ENCODE measurements at places on chromosomes 2 and 18.

- DNase-seq: no peak
Observed at GRCh38 chr2:47645246-47645645, 137.7 kb upstream of the MSH6 start.

DNA sequence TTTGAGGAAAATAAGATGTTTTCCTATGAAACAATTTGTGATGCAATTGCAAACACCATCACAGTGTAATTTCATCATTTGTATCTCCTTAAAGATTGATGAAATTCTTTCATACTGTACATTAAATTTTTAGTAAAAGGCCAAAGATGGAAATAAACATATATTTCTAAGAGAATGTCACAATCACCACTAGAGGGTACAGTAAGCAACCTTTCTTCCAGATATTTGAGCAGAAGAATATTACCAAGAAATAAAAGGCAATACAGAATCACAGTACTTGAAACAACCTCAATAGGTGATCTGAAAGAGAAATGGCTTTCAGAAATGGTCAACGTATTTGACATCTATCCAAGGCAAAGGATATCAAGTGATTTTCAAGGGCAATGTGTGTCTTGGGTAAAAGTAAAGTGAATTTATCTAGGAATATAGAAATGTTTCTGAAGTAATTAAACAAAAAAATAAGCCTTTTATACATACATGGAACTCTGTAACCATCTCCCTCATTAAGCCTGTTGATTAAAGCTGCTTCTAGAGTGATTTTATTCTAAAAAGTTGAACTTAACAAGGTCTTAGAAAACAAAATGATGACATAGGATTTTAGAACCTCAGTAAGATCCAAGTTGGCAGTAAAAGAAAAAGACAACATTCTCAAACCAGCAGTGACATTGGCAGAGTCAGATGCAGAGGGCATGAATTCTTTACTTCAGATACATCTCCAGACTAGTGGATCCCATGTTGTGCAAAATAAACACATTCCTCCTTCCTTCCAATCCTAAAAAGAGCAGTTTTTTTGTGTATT is 90.3 kb upstream of the SESTD1 start:
- peak; percentile 51 for DNase-seq

DNA sequence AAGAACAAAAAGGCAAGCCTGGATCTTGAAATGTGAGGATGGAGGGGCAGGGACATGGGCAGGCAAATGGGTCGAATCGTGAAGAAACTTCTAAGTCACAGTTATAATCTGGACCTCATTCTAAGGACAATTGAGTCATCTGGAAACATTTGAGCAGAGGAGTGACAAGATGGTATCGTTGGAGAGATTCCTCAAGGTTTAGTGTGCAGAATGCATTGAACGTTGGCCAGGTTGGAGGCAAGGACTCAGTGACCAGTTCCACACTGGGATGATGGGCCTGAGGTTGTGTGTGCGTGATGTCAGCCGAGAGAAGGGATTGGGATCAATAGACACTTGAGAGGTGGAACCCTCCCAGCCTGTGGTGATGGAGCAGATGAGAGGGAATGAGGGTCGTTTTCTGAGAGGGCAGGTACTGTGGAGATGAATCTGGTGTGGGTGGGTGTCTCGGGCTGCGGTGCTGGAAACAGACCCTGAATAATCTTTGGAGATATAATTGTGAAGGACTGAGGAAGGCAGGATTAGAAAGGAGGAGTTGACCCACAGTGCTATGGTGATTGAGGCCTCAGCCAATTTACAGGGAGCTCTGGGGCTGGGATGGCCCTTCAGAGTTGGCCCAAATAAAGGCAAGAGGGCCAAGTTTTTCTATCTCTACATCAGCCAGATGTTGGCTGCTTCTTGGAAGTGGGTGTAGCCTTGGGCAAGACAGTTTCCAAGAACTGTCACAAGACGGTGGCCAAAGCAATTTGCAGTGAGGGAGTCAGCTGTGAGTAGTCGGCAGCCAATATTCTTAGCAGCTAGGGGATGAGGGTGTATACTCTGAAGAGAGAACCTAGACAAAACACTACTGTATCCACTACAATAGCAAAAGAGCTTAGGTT is 5.8 kb upstream of the ZNF532 start:
- DNase-seq: no peak

DNA sequence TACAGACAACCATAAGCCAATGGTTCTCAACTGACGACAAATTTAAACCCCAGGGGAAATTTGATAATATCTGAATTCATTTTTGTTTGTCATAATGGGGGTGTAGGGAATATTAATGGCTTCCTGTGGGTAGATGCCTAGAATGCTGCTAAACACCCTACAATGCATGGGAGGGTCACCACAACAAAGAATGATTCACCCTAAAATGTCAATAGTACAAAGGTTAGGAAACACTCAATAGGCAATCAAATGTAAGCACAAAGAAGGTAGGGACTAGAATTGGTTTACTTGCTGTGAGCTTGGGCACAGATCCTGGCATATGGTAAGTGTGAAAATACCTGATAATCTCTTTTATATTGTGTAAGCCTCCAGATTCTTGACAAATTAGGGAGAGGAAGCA is 20.1 kb upstream of the FANCL start:
- no peak for DNase-seq

- no peak for DNase-seq
Observed at GRCh38 chr2:101830555-101830954, 133.0 kb downstream of the MAP4K4 start.

DNA sequence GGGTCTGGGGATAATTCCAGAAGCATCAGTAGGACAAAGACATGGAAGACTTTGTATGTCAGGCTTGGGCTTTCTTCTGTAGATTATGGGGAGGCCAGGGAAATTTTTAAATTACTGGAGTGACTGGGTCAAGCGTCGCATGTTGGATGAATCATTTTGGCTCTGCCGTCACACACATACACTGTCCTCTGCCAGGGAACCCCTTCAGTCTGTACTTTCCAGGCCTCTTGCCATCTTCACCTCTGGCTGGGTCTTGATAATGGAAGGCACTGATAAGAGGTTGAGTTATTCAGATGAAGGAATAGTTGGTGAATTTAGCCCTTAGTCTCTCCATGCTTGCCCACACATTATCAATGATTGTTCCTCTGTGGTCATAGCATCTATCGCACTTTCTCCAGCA is 895.1 kb upstream of the CELF4 start:
- DNase-seq: no peak

GRCh38 chr2:106147665-106148064 is 46.4 kb downstream of the UXS1 start:
- DNase-seq: no peak

GRCh38 chr2:216379977-216380376 is 7.7 kb upstream of the MARCHF4 start:
- no peak for DNase-seq

DNA sequence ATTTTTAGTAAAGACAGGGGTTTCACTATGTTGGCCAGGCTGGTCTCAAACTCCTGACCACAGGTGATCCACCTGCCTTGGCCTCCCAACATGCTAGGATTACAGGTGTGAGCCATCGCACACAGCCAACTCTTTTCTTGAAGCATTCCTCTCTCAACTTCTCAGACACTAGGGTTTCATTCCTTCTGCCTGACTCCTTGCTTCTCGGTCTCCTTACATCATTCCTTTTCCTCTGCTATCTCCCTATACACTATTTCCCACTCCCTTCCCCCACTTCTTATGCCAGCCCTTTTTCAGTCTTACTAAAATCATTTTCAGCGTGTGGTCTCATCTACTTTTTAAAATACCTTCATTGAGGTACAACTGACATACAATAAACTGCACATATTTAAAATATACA is 6.1 kb downstream of the SOS1 start:
- DNase-seq: no peak

DNA sequence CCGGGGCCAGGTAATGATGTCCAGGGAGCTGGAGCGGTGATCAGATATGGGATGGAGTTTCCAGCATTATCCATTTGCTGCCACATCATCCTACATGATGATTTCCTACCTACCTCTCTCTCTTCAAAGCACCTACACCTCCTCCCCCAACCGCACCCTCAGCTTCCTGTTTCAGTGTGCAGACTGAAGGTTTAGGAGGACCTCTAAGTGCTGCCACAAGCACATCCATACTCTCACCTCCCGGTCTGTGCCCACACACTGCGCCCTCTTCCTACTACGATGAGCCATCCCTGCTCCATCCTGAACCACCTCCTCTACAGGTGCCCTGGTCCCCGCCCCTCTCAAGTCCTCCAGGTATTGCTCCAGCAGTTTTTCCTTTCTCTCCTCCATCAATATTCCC is 123.7 kb downstream of the ALPK2 start:
- no peak for DNase-seq

- no peak for DNase-seq
Observed at GRCh38 chr2:161316701-161317100, 8.5 kb downstream of the PSMD14 start.

GRCh38 chr2:109133746-109134145 is 4.7 kb downstream of the SH3RF3 start:
- no peak for DNase-seq

DNA sequence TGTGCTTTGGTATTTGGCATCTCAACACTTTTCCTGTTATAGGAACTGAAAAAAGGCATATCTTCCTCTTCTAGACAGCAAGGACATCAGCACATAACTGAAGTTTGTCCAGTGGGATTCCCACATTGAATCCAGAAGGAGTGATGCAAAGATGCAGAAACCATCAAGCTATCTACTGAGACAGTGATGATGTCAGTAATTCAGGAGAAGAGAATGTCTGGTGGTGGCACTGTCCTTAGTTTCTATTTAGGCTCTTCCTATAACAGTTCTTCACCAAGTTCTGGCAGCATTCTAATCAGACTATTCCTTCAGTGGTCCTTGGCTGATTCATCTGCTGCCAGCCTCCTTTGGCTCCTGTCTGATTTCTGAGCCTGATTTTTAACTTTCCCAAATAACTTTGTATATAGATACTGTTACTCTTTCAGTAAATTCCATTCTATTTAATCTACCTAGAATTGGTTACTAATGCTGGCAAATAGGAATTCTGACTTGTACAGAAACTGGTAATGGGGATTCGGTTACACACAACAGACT is 56.6 kb upstream of the AGPS start:
- no peak for DNase-seq

GRCh38 chr18:70491734-70492348 is 203.0 kb downstream of the SOCS6 start:
- DNase-seq: peak; percentile 94

DNA sequence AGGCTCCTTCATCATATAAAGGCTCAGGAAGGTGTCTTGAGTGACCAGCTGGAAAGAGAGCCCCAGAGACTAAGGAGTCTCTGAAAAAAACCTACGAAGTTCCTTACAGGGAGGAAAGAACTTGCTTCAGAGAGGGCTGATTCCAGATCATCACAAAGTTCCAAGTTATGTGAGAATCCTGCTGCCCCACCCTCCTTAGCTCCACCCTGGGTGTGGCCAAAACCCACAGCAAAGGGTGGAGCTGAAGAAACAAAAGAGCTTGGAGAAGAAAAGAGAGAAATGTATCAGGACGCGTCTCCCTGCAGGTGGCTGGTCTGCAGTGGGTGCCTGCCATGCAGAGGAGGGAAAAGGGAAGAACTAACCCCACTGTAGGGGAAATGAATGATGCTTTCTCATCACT is 32.8 kb upstream of the ZNF396 start:
- peak; percentile 77 for DNase-seq

- DNase-seq: no peak
Observed at GRCh38 chr2:10400002-10400401, 48.1 kb downstream of the ODC1 start.

DNA sequence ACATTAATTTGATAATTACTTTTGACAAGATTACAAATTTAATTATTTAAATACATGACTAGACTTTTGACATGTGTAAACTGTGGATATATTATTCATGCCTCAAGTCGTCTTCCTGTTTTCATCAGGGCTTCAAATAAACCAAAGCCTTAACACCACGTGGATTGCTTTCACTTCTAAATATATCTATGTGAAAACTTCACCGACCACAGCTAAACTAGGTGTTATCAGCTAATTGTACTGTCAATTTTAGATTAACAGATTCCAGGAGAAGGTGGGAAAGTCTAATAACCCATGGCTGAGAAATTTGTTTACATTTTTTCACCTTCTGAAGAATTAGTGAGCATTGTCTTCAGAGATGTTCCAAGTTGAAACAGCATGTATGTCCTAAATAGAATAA is 494.7 kb upstream of the FAM98A start:
- DNase-seq: no peak

- DNase-seq: no peak
Observed at GRCh38 chr2:29596584-29596983, 324.8 kb downstream of the ALK start.

- DNase-seq: no peak
Observed at GRCh38 chr18:78994531-78994930, 14.9 kb downstream of the SALL3 start.

DNA sequence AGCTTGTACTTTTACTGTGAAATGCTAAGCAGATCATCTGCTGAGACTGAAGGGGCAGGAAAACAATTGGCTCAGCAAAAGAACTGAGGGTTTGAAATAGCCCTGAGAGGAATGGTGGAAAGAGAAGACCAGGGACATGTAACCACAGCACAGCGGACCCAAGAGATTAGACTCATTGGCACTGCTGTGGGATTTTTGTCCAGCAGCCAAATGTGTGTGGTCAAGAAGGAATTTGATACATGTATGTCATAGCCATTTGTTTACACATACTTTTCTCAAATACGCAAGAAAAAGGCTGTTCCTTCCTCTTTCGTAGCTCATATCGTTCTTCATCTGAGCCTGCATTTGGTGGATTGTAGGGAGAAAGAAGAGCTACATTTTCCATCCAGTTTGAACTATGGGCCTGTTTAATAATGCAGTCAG is 73.8 kb downstream of the TRABD2A start:
- DNase-seq: no peak

DNA sequence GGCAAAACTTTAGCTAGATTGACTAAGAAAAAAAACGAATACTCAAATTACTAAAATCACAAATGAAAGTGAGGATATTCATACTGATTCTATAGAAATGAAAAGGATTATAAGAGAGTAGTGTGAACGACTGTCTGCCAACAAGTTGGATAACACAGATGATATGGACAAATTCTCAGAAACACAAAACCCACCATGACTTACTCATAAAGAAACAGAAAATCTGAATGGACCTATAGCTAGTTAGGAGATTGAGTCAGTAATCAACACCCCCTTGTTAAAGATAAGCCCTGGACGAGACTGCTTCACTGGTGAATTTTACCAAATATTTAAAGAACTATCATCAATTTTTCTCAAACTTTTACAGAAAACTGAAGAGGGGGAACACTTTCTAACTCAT is 108.8 kb upstream of the TMEM200C start:
- no peak for DNase-seq

DNA sequence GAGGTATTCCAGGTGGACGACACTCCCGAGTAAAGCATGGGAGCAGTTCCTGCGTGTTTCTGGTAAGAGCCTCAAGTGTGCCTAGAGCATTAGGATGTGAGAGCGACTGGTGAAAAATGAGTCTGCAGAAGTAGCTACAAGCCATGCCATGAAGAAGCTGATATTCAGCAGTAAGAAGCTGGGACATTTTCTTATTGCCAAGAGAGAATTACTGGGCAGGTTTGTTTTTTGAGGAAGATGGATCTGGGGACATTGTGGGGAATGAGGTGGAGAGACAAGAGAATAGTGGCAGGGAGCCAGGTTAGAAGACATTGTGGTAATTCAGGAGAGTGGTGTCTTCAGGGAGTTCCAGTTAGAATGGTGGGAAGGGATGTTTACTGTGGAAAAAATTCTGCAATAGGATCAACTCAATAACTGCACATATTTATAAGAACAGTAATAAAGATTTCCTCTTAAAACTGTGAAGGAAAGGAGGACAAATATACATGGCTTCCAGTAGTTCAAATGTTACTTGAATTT is 38.2 kb downstream of the CRIM1 start:
- DNase-seq: no peak

- DNase-seq: no peak
Observed at GRCh38 chr2:138741851-138742250, 38.3 kb downstream of the NXPH2 start.

GRCh38 chr2:47656715-47657600 is 126.0 kb upstream of the MSH6 start:
- peak; percentile 71 for DNase-seq
